ENCODE measurements at places on chromosomes 16 and 17.

- no peak for DNase-seq
These were observed 22.7 kb downstream of the USP22 start for GRCh38 chr17:21019976-21020586.

GRCh38 chr17:82787081-82787848 lies 35.4 kb downstream of the TBCD start:
- DNase-seq: no peak

GRCh38 chr17:27446569-27447301 lies 9.5 kb upstream of the KSR1 start:
- DNase-seq: no peak

DNA sequence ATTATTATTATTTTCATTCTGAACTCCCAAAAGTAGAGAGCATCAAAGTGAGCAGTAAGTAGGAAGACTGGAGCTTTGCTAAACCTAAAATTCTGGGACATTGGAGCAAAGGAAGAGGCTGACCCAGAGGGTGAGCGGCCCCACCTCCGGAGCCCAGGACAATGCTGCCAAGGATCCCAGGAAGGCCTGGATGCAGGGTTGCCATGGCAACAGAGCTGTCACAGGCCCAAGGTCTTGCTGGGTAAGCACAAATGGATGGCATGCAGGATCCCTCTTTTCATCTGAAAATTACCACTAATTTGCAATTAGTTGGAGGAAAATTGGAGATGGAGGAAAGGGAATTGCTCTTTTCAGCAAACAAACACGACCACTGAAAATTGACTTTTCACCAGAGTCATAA lies 457.9 kb upstream of the CDH5 start:
- no peak for DNase-seq

GRCh38 chr16:64375391-64375980 lies 746.4 kb downstream of the CDH11 start:
- no peak for DNase-seq

DNA sequence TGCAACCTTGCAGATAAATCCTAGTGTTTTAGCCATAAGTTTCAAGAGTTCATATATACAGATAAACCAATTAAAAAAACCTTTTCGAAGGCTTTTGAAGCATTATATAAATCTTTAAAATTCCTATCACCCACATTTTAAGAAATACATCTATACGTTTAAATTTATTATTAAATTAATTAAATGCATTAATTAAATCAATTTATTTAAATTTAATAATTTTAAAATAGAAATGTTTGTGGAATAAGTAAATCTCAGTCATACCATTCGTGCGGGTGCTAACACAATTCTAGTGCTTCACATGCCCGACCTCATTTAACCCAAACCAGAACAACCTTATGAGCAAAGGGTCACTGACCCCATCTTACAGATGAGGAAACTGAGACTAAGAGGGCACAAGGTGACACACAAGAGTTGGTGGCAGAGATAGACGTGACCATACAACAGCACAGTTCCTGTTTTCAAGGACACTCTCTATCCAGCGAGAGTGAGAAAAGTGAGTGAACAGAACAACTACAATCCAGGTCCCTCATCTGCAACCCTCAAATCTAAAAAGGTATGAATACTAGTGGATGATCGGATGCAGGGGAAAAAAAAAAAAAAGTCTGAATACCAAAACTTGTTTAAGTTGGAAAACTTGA lies 1.4 kb downstream of the NSMCE1 start:
- DNase-seq: no peak

DNA sequence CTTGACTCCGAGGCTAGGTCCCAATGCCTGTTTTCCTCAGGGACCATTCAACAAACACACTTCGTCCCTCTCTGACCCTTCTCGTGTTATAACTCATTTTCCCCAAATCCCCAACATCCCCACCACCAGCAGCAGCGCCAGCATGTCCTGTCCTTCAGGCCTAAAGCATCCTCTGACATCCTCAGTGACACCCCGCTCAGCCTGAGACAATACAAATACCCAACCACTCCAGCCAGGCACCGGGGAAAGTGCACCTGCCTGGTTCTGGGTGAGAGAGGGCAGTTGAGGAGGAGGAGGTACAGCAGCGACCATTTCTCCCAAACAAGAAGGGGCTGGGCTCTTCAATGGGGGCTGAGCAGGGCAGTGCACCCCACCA lies 4.7 kb downstream of the MNT start:
- DNase-seq: no peak

GRCh38 chr17:27559506-27560481 lies 71.2 kb upstream of the LGALS9 start:
- DNase-seq: no peak

DNA sequence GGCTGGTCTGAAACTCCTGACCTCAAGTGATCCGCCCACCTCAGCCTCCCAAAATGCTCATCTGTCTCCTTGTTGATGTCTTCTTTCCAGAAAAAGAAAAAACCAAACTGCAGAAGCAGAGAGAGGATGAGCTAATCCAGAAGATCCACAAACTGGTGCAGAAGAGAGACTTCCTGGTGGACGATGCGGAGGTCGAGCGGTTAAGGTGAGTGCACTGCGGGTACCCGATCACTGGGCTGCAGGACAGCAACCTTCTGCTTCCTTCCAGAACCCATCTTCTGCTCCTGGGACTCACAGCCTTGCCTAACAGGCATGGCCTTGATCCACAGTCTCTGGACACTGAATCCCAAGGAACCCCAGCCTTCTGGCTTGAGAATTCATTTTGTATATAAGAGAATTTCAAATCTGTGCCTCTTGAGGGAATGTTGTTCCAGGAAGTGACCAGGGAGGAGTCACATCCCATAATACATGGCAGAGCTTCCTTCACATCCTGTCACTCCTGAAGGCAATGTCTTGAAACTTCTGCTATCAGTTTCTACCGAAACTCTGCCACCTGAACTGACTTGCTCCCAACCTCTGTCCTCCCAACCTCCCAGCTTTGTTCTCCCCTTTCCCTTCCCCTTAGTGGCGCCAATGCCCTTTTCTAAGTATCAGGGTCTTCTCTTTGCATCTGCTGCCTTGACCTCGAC lies 61.7 kb downstream of the MARF1 start:
- no peak for DNase-seq

DNA sequence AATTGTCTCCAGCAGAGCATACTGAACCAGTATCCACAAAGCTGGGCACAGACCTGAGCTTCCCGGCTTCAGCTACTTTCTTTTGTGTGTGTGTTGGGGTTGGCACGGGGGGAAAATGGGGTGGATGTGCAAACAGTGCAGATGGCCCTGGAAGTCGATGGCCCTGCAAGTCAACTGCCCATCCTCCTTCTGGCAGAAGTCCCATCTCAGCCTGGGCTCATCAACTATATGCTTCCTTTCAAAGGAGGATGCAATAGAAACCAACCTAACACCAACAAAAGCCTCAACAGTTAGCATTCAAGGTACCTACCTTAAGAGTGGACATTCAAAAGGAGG lies 55.7 kb downstream of the SOX9 start:
- DNase-seq: no peak

DNA sequence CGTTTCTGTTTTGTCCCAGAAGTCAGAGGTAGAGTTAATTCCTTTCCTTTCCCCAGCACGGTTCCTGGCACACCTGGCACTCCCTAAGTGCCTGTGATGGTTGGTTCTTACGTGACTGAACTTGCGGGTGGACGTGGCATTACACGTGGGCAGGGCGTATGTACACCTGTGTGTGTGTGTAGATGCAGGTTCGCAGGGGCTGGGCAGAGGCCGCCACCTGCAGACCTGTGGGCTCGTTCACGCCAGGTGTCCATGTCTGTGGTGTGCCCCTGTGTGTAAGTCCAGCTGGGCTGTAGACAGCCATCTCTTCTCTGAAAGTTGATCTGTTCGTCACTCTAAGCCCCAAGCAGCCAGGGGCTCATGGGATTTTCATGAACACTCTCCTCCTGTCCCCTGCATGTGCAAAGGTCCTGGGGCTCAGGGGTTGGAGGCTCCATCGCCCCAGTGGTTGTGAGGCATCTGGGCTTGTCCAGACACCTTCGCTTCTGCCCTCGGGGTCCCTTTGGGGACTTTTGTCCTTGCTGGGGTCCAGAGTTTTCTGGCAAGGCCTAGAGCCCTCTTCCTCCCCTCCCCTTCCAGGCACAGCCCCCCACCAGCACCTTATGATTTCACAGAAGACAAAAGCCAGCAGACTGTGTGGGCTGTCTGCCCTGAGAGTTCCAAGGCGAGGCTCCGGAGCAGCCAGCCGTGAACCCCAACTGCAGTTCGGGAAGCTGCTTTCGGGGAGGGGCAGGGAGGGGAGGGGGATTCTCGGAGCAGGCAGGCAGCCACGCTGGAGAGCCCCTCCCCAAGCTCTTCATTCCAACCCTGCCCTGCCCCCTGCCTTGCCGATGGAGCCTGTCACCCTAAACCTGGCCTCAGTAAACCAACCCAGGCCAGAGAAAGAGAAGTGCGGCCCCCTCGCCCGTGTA lies 5.4 kb upstream of the FSCN2 start:
- peak; percentile 12 for DNase-seq

Data from GM06990 (cell line).